ACHN (cell line): ENCODE measurements at places on chromosomes 6 and 20.

- DNase-seq, result no peak
These were observed 27.9 kb upstream of the DSP start for GRCh38 chr6:7513529-7513928.

- no peak for DNase-seq
These were observed 262.0 kb downstream of the BTBD3 start for GRCh38 chr20:12179692-12180091.

- no peak for DNase-seq
These were observed 38.8 kb downstream of the SLC22A1 start for GRCh38 chr6:160160450-160160849.

DNA sequence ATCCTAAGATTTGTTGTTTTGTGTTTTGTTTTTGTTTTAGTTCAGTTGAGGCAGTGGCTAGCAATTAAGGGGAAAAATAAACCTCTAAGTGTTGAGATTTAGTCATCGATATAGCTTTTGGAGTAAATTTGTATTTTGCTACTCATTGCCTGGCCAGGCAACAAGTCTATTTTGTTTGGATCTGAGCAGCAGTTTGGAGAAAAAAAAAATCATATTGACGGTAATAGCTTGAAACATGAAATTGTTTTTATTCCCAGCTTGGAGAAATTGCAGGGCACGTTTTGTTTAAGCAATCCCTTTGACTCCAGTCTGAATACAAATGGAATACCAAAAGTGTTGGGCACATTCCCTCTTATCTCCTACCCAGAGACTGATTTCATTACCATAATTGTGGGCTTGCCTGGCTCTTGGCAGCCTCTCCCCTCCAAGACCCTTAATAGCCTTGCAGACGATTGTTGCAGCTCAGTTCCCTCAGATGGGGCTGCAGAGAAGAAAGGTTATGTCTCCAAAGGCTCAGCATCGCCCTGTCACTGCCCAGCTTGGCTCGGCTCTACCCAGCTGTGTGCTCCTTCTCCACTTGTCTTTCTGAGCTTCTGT lies 56.0 kb downstream of the ISM1 start:
- no peak for DNase-seq

DNA sequence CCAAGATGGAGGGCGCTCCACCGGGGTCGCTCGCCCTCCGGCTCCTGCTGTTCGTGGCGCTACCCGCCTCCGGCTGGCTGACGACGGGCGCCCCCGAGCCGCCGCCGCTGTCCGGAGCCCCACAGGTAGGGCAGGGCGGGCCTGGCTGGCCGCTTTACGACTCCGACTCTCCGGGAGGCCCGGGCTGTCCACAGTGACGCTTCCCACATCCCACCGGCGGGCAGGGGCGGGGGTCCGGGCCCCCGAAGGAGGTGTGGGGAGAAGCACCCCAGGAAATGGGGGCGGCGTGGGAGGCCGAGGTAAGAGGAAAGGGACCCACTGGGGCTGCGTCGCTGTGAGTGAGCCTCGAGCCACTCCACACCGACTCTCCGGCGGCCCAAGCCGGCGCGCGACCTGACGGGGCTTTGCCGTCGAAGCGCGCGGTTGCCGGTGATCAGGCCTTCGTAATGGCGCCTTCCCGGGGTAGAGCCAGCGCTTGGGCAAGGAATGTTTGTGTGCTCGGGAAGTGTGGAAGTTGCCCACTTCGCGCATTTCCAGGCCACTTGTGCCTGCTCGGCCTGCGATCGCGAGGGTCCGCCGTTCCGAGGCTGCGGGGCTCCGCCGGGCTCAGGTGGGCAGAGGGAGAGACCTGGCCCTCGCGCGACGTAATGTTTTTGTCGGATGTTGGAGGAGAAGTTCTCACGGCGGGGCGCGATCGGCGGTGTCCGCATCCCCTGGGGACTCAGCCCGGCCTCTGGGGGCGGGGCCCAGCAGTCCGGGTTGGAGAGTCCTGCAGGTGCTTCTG lies 427 bp downstream of the GINM1 start:
- peak; percentile 53 for DNase-seq

- DNase-seq, result no peak
These were observed 862.3 kb upstream of the FLRT3 start for GRCh38 chr20:15199698-15200097.

GRCh38 chr6:12150812-12151432 lies 138.8 kb downstream of the HIVEP1 start:
- peak; percentile 50 for DNase-seq

DNA sequence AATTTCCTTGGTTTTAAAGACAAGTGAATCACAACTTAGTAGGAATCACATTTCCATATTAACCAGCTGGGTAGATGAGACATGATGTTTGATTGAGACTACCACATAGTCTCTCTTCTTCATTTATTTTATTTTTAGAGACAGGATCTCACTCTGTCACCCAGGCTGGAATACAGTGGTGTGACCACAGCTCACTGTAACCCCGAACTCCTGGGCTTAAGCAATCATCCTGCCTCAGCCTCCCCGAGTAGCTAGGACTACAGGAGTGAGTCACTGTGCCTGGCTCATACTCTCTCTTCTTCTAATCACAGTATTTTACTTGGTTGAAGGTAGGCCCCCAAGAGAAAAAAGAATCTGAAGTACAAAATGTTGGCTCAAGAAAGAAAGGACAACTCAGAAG lies 80.2 kb upstream of the ASF1A start:
- DNase-seq, result no peak

DNA sequence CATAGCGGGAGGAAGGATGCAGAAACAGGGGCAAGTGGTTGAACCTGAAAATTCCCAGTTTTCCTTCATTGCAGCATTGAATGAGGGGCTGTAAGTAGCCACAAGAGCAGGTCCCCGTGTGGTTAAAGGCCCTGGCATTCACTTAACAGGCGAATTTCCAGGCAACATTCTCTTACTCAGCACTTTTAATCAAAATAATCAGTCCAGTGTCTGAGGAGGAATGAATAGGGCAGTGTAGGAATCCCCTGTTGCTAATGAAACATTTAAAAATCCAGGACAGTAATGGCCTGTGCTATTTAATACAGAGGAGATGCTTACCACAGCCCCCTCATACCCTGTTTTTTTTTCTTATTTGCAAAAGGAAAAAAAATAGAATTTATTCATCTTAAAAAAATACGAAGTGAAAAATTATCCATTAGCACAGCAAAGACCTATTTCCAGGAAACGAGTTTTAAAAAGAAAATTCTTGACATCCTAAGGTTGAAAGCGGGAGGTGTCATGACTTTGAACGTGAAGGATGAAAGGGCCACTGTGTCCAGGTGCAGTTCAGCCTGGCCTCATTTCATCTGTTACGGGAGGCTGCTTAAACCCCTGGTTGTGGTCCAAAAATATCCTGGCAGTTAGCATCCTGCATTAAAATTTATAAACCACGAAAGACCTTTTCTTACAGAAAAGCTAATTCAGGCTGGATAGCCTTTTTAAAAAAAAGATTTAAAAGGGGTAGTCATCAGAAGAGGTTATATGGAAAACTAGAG lies 20.2 kb downstream of the MYLK4 start:
- no peak for DNase-seq

GRCh38 chr6:45759472-45759810 lies 256.2 kb downstream of the CLIC5 start:
- no peak for DNase-seq

GRCh38 chr6:155272353-155273232 lies 8.8 kb downstream of the CLDN20 start:
- DNase-seq, result no peak

DNA sequence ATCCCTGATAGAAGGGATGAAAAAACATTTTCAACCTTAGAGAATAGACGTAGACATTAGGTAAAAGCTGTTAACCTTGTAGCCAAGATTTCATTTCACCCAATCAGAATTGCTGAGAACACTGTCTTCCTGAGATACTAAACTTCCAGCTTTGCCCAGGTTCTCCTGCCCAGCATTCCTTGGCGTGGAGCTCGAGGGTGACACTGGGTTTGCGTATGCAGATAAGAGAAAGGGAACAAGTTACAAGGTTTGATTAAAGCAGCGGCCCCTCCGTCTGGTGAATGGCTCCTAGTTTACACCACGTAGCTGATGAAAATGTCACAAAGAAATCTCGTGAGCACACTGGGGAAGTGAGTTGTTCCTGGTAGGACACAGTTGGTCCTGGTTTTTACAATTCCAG lies 247.8 kb downstream of the FARS2 start:
- no peak for DNase-seq

GRCh38 chr20:19631410-19631809 lies 126.6 kb upstream of the RIN2 start:
- no peak for DNase-seq

GRCh38 chr20:32285621-32286371 lies 8.3 kb downstream of the KIF3B start:
- no peak for DNase-seq

DNA sequence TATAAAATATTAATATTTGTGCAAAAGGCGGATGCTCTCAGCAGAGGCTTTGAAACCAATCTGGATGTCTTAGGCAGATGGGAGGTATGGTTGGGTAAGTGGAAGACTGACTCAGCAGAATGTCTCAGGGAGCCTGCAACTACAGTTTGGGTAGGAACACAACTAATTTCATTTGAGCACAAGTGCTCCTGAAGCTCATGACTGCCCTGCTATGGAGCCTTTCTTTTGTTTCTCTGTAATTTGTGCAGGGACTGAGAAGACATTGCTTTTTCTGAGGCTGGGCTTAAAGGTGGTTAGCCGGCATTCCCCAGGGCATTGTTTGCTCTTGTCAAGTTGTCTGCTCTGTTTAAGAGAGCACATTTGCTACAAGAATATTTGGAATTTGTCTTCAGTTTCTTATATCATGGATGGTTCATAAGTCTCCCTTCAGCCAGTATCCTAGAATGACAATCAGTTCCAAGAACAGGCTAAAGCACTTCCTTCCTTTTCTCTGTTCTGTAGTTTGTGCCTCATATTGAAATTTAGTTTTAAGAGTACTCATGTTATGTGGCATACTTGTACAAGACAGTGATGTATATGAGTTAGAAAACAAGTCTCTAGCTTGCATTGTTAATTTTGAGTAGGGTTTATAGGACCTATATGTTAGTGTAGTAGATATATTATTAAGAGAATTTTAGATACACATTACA lies 208.3 kb downstream of the ZFAND3 start:
- no peak for DNase-seq

DNA sequence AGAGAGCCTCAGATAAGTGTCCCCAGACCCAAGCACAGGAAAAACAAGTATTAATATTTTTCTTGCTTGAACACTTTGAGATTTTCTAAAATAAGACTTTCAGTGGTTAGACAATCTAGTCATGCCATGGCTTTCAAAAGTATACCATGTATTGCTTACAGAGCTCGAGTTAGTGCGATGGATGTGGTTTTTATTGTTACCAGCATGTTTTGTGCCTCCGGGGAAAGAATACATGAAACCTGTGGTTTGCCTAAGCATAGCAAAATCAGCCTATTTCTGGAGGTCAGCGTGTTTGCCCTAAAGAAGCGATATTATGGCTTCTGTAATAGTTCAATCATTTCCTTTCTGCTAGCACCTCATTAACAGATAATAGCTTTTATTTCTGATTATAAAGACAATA lies 21.6 kb downstream of the RIN2 start:
- no peak for DNase-seq

DNA sequence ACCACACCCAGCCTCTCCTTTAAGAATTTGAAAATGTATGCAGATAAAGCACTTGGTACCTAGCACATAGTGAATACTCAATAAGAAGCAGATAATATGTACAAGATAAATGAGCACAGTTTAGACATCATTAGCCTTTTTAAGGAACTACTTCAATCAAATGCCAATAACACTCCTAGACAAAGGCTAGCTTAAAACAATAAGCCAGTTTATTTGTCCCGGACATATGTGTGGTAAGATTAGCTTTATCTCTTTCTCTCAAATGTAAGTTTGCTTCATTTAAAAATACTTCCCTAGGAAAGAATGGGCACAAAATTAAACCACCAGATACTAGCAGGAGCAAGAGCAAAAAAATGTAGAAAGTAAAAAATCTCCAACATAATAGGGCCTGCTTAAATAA lies 73.8 kb downstream of the MAP3K5 start:
- no peak for DNase-seq

DNA sequence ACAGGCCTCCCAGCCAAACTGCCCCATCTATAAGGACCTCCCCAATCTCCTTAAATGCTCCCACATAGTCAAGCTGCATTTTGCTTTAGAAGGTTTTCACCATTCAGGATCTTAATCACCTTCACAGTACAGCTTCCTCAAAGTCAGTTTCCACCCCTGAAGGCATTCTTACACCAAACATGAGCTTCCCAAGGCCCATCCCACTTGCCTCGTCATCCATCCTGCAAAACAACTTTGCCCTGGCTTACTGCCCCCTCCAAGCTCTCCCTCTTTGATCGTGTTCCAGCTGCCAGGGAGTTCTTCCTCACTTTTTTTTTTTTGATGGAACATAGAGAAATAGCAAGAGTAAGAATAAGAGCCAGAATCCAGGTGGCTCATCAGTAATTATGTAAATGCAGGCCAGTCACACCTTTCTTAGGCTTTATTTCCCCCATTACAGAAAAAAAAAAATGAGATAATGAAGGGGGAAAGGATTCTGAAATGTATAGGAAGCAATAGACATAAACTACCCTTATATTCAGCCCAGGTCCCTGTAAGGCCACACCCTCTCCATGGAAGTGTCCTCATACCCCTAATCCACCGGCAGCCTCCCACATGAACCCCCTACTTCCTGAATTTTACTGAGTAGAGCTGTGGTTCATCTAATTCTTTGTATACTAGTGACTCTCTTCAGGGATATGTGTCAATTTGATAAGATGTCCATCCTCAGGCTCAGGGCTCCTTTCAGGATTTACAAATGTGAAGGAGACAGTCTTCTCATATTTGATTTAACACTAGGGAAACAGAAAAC lies 12.7 kb downstream of the TRIM27 start:
- DNase-seq, result no peak

DNA sequence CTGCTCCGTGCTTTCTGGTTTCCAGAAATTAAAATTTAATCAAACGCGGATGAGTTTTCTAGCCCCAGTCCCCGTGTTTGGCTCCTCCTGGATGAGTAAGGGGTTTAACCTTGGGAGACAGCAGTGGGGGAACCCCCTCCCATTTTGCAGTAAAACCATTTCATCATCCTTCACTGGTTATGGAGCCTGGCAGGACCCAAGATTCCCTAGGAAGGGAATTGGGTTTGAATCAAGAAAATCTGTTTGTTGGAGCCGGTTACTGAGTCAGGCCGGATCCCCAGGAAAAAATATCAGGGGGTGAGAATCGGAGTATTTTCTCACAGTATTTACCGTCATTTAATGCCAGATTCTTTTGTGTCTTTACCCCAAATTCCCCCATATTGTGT lies 754 bp downstream of the YWHAB start:
- DNase-seq, result no peak

DNA sequence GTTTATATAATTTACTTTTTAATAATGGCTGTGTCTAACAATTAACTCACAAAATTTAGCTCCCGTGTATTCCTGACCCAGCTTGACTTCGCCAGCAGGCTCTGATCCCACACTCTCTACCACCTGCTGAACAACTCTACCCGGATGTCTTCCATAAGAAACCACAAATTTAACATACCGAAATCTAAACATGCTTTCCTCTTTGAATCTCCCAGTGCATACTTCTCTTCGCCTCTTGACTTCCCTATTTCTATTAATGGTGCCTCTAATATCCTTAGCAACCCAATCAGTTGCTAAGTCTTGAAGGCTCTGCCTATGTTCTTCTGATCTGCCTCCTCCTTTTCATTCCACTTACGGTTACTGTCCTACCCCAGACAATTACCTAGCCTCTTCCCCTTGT lies 4.6 kb upstream of the MYB start:
- DNase-seq, result no peak
